ENCODE measurements at places on chromosomes 7 and 10. TPM values are rescaled to one million over a fixed set of nuclear protein-coding genes. Genes with fewer than 3 reads are reported as not detected.

SH2B2 gene
- total RNA-seq = 2.0 TPM

JAKMIP3 gene
- total RNA-seq = 0.31 TPM

DNA sequence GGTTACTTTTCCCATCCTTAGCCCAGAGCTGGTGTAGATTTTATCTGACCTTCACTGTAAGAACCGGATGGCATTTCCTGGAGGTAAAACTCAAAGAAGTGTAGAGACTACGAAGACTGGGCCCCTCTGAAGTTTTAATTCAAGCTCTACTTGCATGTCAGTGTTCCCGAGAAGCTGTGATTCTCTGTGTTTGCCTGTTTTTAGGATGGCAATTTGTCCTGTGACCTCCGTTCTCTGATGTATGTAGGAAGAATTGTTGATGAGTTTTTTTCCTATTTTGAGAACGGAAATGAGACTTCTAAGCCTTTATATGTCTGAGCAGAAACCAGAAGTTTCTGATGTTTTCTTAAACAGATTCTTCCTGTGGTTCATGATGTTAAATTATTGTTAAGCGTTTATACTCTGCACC is 94.1 kb downstream of the CDCA7L start:
- DNase-seq = no peak
- H3K36me3 ChIP-seq = no peaks in the 10 kb centered on the region
- no peaks in the 10 kb centered on the region for H3K4me1 ChIP-seq
- no peaks in the 10 kb centered on the region for H3K27me3 ChIP-seq
- H3K27ac ChIP-seq = no peak overlapping the region

- no peaks in the 10 kb centered on the region for H3K36me3 ChIP-seq
- H3K27ac ChIP-seq = no peak overlapping the region
- no peaks in the 10 kb centered on the region for H3K27me3 ChIP-seq
Observed at GRCh38 chr7:154503962-154504550, 451.9 kb downstream of the DPP6 start.

- H3K36me3 ChIP-seq = peaks cover 3% of the 10 kb centered on the region
- no peak overlapping the region for H3K4me3 ChIP-seq
- no peak overlapping the region for H3K27ac ChIP-seq
- no peaks in the 10 kb centered on the region for H3K27me3 ChIP-seq
- H3K4me1 ChIP-seq = no peaks in the 10 kb centered on the region
Observed at GRCh38 chr7:105452085-105452484, 63.4 kb upstream of the SRPK2 start.

- DNase-seq = no peak
Observed at GRCh38 chr10:86265236-86265894, 101.2 kb downstream of the GRID1 start.

DNA sequence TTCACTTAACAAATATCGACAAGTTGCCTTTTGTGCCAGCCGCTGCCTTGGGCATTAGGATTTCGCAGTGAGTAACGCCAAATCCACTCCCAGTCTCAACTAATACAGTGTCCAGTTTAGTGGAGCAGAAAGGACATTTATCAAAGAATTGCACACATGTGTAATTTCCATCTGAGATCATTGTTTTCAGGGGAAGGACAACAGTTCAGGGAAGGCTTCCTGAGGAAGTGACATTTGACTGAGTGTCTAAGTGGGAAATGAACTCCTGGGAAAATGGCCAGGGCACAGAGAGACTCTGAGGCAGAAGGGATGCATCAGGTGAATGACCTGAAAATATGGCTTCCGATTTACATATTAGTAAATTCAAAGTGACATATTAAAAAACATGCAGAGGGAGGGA is 89.4 kb downstream of the ITGA8 start:
- H3K4me3 ChIP-seq = no peak overlapping the region
- H3K4me1 ChIP-seq = no peaks in the 10 kb centered on the region
- H3K27me3 ChIP-seq = no peaks in the 10 kb centered on the region
- no peaks in the 10 kb centered on the region for H3K36me3 ChIP-seq
- DNase-seq = no peak
- no peak overlapping the region for H3K27ac ChIP-seq

DNA sequence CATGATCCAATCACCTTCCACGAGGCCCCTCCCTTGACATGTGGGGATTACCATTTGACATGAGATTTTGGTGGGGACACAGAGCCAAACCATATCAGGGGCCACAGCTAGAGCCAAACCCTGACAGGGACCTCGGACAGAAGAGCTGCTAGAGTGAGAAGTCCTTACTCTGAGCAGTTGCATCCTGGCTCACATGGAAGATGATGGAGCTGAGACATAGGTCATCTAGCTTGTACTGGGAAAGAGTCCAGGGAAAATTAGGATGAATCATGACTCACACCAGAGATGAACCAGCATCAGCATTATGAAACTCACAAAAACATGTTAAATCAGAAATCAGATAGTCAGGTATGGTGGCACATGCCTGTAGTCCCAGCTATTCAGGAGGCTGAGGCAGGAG is 12.8 kb upstream of the FMC1 start:
- H3K27me3 ChIP-seq = no peaks in the 10 kb centered on the region
- H3K36me3 ChIP-seq = no peaks in the 10 kb centered on the region
- no peaks in the 10 kb centered on the region for H3K4me1 ChIP-seq
- no peak overlapping the region for H3K27ac ChIP-seq
- H3K4me3 ChIP-seq = no peak overlapping the region

DNA sequence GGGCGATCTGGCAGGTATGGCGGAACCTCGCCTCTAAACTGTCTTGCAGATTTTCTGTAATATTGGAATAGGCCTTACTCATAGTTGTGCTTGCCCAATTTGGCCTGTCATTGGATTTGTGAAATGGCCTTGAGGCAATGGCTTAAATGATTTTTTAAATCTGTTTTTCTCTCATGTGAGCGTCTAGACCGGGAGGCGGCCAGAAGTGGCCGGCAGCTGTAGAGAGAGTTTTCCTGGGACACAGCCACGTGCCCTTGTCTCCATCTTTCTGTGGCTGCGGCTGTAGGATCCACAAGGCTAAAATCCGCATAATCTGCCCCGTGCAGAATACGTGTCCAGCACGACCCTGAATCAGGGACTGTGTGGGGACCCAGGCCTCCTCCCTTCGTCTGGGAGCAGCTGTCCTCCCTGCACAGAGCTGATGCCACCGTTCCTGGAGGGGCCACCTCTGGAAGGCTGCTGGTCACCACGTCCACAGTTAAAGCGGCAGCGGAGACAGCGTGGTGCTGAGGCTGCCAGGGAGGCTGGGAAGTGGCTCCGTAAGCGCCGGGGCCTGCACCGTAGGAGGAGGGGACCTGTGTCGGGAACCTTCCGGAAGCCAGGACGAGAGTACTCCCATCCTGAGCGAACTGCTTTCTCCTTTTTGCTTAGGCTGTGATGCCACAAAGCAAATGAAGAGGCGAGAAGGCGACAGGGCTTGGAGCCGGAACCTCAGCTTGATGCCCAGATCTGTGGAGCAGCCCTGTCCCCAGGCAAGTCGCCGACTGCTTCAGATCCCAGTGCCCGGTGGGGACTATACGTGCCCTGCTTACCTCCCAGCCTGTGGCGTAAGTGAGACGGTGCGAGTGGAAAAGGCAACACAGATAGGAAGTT is 99.8 kb downstream of the DYNC2I1 start:
- H3K27me3 ChIP-seq = no peaks in the 10 kb centered on the region
- no peak overlapping the region for H3K4me3 ChIP-seq
- no peak overlapping the region for H3K27ac ChIP-seq
- no peak for DNase-seq
- H3K36me3 ChIP-seq = no peaks in the 10 kb centered on the region

DNA sequence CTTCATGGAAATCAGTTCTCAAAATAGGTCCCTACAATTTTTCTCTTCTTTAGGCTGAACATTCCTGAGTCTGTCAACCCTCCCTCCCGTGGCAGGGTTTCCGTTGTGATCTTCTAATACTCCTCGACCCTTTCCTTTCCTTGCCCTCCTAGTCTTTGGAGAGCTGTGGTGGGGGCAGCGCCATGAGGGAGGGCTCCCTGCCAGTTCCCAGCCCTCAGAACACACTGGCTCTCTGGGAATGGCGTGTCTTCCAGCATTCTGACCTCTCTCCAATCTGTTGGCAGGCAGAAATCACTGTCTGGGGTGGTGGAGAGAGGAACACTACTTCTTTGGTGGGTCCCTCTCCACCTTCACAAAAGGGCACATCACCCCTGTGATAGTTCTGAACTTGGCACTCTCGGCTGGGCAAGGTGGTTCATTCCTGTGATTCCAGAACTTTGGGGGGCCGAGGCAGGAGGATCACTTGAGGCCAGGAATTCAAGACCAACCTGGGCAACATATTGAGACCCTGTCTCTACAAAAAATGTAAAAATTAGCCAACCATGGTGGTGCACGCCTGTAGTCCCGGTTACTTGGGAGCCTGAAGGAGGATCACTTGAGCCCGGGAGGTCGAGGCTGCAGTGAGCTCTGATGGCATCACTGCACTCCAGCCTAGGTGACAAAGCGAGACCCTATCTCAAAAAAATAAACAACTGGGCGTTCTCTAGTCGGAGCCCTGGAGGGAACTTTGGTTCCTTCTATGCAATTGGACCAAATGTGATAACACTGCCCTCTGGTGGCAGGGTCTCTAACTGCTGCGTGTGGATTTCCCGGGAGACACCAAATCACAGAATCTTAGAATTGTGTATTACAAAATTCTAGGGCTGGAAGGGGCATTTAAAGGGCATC is 13.1 kb upstream of the ARPC1A start:
- no peaks in the 10 kb centered on the region for H3K4me1 ChIP-seq
- no peaks in the 10 kb centered on the region for H3K36me3 ChIP-seq
- no peaks in the 10 kb centered on the region for H3K27me3 ChIP-seq
- no peak overlapping the region for H3K4me3 ChIP-seq

DNA sequence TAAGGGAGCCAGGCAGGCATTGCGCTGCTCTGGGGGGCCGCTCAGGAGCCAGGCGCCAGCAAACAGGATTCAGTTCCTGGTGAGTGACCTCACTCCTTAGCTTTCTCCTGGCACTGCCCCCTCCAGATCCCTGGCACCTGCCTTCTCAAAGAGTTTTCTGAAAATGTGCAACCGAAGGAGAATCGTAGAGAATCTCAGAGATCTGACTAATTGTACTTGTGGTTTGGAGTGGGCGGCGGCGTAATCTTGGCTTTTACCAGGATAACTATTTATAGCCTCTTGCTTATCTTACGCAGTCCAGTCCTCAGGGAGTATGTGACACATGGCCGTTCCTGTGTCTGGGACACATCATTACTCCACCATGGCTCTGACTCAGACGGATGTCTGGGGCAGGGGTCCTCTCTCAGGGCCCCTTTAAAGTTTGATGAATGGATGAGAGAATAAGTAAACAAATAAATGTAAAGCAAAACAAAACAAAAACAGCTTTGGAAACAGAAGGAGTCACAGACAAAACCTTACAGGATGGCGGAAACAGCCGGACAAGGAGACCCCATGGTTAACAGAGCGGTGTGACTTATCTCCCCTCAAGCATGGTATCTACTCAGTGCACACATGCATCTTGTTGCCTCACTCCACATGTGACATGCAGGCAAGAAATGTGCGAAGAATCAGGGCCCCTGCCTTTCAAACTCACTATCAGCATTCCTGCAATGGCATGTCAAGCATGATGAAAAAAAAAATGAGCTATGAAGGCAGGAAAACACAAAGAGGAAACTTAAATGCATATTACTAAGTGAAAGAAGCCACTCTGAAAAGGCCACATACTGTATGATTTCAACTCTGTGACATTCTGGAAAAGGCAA is 99.7 kb downstream of the TNS3 start:
- H3K4me1 ChIP-seq = peaks cover 45% of the 10 kb centered on the region
- no peak overlapping the region for H3K27ac ChIP-seq
- peaks cover 21% of the 10 kb centered on the region for H3K27me3 ChIP-seq
- no peak for DNase-seq
- H3K4me3 ChIP-seq = no peak overlapping the region

DNA sequence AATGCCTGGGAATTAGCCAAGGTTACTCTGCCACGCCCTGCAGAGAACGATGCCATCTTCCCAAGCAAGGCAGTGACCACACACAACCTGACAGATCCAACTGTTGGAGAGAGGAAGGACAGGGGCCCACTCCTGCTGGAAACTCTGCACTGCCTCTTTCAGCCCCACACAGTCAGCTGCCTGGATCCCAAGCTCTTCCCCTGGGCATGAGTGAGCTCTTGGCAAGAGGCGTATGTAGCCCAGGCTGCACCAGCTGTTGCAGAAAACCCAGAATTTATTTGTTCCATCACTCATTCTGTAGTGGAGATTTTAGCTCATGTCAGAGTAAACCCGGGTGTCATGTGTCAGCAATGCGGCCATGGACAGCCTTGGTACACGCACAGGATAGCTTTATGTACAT is 135.1 kb upstream of the TRIM24 start:
- H3K36me3 ChIP-seq = no peaks in the 10 kb centered on the region
- no peaks in the 10 kb centered on the region for H3K4me1 ChIP-seq
- H3K27me3 ChIP-seq = no peaks in the 10 kb centered on the region
- no peak overlapping the region for H3K4me3 ChIP-seq
- no peak overlapping the region for H3K27ac ChIP-seq
- DNase-seq = no peak

DNA sequence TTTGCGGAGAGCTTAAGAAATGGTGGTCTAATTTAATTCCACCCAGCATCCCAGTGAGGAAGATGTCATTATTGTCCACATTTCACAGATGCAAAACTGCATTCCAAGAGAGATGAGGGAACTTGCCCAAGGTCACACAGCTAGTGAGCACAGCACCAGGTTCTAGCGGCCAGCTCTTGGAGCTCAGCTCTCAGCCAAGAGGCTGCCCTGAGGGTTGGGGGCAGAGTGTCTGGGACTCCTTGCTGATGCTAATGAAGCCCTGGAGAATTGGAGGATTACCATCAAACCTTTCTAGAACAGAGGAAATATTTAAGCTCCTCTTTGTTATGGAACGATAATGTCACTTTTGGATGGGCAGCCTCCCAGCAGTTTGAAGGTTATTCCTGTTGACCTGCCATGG is 48.0 kb downstream of the PLPP4 start:
- no peaks in the 10 kb centered on the region for H3K27me3 ChIP-seq
- H3K4me3 ChIP-seq = no peak overlapping the region
- peaks cover 10% of the 10 kb centered on the region for H3K4me1 ChIP-seq
- H3K27ac ChIP-seq = no peak overlapping the region
- peak; percentile 18 for DNase-seq

DNA sequence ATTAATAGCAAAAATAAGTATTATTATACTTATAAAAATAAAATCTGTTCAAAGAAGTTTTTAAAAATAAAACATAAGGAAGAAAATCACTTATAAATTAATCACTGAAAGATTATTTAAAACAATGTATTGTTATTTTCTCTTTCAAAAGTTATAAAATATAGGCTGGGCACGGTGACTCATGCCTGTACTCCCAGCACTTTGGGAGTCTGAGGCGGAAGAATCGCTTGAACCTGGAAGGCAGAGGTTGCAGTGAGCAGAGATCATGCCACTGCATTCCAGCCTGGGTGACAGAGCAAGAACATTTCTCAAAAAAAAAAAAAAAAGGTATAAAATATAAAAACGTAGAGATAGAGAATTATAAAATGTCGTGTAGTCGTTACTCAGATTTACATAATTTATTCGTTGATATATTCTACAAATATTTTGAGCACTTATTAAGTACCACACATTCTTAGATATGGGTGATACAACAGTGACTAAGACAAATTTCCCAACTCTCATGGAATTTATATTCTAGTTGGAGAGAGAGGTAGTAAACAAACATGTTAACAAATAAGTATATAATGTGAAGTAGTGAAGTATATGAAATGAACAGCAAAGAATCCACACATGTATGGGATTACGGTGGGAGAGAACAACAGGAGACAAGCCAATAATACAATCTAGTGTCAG is 1030.0 kb downstream of the SORCS1 start:
- no peaks in the 10 kb centered on the region for H3K27me3 ChIP-seq
- H3K36me3 ChIP-seq = no peaks in the 10 kb centered on the region
- H3K4me3 ChIP-seq = no peak overlapping the region
